Activated gamma-delta T cell treated with Interleukin-2 at 50 U/mL for 16 hours (primary cell): ENCODE measurements at places on chromosomes 4 and X.

GRCh38 chrX:119236623-119237561, 807 bp downstream of the PGRMC1 start:
- DNase-seq, result no peak

DNA sequence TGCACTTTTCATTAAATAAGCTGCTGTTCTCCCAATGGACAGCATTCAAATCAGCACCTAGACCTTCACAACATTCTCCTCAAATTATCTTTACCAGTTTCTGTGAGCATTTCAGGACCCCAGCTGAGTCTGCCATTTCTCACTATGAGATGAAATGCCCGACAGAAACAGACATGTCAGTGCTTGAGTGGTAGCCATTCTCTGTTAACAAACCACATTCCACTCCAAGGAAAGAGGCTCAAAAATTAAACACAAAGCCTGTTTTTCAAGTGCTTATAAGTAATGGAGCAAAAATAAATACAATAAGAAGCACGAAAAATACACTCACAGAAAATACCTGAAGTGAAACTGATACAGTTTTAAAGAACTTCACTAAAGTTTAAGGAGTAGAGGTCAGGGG, 320.2 kb upstream of the PRPS2 start:
- DNase-seq, result no peak

DNA sequence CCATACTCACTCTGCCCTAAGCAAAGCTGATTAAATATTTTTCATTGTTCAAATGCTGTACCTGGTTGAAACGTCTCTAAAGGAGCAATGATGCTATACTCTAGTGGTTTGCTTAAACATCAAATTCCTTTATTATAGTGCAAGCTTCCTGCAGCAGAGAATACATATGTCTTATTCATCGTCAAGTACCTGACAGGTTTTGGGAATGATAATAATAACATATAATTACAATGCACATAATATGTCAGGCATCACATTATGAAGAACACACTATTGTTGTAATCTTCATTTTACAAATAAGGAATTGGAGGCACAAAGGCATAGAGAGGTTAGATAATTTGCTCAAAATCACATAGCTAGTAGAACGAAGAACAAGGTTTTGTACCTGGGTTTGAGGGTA, 151.6 kb downstream of the GRIA2 start:
- no peak for DNase-seq

- no peak for DNase-seq
Observed at GRCh38 chr4:131526686-131527085, 1622.4 kb upstream of the PCDH10 start.

GRCh38 chr4:4524364-4524763, 17.5 kb downstream of the STX18 start:
- peak; percentile 26 for DNase-seq

GRCh38 chrX:16042980-16043379, 80.4 kb upstream of the GRPR start:
- no peak for DNase-seq

DNA sequence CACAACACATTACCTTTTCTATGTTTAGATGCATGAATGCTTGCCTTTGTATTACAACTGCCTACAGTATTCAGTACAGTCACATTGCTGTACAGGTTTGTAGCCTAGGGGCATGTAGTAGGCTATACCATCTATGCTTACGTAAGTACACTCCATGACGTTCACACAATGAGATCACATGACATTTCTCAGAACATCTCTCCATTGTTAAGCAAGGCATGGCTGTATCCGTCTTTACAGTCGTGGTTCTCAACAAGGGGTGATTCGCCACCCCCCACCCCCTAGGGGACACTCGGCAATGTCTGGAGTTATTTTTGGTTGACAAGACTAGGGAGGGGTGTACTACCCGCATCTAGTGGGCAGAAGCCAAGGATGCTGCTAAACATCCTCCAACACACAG, 12.1 kb downstream of the CD99L2 start:
- no peak for DNase-seq

- DNase-seq, result no peak
Observed at GRCh38 chr4:14767142-14767541, 235.1 kb upstream of the CPEB2 start.

GRCh38 chr4:94455081-94455480, 3.3 kb downstream of the PDLIM5 start:
- DNase-seq, result no peak

DNA sequence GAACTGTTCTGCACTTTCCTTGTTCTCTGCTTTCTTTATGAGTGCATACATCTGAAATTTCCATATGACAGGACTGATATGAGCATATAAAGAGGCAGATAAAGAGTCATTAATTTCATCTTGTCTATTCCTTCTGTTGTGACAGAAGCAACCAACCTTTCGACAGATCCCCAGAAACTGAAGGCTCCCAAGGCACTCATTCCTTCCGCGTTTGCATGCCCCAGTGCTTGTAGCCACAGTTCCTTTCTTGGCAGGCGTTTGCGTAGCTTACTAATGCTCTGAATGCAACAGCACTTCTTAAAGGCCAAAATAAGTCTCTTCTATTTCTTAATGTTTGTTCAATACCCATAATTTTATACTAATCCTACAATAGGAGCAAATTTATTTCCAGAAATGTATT, 94.0 kb upstream of the TBL1X start:
- DNase-seq, result no peak

GRCh38 chr4:151934766-151935165, 174.0 kb upstream of the GATB start:
- no peak for DNase-seq

DNA sequence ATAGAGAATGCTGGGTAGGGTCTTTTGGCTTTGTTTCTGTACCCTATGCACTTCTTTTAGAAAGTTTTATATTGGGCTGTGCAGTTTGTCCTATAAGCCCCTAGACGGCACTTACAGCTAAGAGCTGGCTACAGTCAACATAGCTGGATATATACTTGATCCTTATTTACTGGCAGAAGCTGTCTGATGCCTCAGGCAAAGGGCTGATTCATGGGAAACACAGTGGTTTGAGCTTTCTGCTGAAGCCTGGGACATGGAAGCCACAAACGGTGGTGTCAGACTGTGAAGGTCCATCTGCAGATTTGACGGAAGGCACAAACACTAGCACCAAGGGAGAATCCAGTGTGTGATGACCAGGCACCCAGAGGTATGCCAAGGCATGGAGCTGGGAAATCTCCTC, 608.4 kb downstream of the ANKRD50 start:
- DNase-seq, result no peak

DNA sequence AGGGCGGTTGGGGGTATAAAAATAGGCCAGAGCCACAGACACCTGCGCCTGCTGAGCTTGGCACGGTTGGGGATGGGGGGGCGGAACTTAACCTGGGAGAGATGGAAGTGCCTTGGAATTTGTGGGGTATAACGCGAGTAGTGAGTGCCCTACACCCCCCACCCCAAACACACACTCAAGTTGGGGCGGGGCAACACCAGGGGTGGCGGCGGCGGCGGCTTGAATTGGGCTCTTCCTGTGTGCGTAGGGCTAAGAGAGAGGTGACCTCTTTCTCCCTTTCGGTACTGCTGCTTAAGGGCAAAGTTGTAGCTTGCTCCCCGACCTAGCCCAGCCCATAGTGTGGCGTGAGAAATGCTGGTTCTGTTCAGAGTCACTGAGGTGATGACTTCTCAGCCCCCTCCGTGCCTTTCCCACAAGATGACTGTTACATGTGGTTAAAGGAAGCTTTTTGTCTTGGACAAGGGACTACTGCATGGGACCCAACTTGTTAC, 839 bp downstream of the STK26 start:
- DNase-seq, result peak; percentile 38

DNA sequence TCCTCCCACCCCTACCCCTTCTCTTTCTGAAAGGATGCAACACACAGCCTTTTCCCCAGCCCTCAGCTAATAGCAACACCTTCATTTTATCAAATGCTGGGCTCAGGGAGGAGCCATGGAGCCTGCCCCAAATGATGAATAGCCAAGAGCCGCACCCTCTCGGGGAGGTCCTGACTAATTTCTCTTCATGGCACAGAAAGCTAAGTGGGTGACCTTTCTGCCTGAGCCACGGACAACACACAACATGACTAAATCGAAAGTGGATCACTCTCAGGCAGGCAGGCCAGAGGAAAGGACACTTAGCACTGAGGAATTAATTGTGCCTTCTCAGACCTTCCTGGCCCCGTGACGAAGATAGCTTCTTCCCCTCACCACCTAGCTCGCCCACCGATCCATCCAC, 165.1 kb upstream of the RAI2 start:
- no peak for DNase-seq

- no peak for DNase-seq
Observed at GRCh38 chr4:94892051-94892450, 134.3 kb downstream of the BMPR1B start.

GRCh38 chr4:3820016-3820805, 54.0 kb downstream of the ADRA2C start:
- no peak for DNase-seq

GRCh38 chr4:2871466-2871865, 27.8 kb downstream of the ADD1 start:
- DNase-seq, result no peak

- DNase-seq, result no peak
Observed at GRCh38 chr4:152503653-152504290, 32.1 kb downstream of the FBXW7 start.

GRCh38 chrX:8042304-8042703, 115.1 kb upstream of the PNPLA4 start:
- no peak for DNase-seq

DNA sequence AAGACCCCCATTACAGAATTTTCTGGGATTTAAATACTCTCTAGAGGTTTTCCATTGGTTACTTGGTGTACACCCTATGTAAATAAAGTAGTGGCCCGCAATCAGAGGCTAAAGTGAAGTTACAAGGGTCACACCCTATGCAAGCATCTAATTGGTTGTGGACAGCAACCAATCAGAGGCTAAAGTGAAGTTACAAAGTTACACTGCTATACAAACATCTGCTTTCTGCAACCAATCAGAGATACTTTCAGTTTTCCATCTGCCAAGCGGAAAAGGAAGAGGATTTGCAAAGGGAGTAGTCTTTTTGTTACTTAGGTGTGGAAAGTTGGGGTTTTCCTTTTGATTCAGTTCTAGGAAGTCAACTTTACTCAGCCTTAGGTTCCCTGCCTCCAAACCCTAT, 2.0 kb upstream of the ATRX start:
- DNase-seq, result no peak

- no peak for DNase-seq
Observed at GRCh38 chr4:119623025-119623424, 5.6 kb downstream of the PDE5A start.

DNA sequence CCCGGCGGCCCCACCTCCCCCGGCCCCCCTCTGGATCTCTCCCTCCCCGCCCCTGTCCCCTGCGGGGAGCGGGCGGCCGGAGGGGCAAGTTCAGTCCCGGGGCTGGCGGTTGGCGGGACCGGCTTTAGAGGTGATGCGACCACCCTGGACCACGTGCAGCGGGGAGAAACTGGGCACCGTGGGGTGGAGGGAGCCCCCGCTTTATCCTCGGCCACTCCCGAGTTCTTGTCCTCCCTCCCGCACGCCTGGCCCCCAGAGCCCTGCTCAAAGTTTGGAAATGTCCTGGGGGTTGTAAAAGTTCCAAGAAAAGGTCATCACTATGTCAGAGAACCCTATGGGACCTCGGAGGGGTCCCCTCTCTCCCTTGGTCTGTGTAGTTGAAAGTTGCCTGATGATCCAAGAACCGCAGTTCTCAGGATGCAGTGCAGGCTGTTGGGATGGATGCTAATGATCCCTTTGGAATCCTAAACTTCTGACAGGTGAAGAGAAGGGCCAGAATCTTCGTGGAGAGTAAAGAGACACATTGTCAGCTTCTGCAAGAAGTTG, 411 bp upstream of the VEGFC start:
- no peak for DNase-seq

- DNase-seq, result no peak
Observed at GRCh38 chr4:6493658-6494304, 21.4 kb upstream of the PPP2R2C start.

GRCh38 chr4:127634181-127634580, 1.4 kb downstream of the INTU start:
- no peak for DNase-seq

- no peak for DNase-seq
Observed at GRCh38 chr4:156505341-156505955, 466.2 kb downstream of the PDGFC start.

- peak; percentile 1 for DNase-seq
Observed at GRCh38 chr4:7399440-7400234, 35.1 kb downstream of the PSAPL1 start.

- no peak for DNase-seq
Observed at GRCh38 chr4:25878676-25879075, 15.9 kb upstream of the SEL1L3 start.

GRCh38 chr4:174564529-174564928, 42.2 kb upstream of the HPGD start:
- no peak for DNase-seq

GRCh38 chr4:41015016-41015675, 199.2 kb downstream of the APBB2 start:
- DNase-seq, result no peak

DNA sequence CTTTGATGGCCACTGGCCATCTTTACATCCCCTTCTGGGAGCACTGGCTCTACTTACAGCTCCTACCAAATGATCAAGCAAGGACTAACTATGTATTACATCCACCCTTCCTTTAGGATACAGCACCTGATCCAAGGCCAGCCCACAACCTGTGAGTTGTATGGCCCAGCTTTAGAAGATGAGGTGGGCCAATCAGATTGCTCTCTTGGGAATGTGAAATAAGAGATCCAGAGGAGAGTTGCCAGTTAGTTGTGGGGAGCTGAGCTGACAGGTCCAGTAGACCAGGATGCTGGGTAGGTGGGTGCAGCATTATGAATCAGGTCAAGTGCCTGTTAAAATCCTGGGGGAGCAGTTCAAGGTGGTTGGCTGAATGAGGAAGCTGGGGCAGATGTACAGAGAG, 111.5 kb downstream of the GNL3L start:
- DNase-seq, result no peak

DNA sequence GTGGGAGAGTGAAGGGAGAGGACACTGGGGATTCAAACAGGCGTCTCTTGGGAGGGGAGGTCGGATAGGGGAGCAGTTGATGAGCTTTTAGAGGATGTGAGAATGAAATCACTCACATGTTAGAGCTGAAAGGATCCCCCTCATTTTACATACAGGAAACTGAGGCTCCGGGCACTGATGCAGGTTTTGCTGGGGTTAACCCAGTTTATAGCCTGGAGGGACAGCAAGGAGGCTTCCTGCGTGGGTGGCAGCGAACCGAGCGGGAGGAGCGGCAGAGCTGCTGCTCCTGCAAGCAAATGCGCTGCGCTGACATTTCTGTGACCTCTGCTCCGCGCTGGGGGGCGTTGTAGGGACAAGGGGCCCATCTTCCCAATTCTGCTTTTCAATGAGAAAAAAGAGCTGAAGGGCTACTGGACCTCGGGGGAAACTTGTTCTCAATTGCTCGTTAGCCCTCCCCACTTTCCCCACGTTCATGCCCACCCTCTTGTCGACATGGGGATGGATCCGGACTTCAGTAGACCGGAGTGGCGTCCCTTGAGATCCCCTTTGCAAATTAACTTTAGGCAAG, 1.2 kb upstream of the NEUROG2 start:
- no peak for DNase-seq

- DNase-seq, result no peak
Observed at GRCh38 chr4:140170299-140170698, 16.3 kb upstream of the MAML3 start.
